ENCODE measurements at places on chromosomes 1 and 21. TPM values are rescaled to one million over a fixed set of nuclear protein-coding genes. Genes with fewer than 3 reads are reported as not detected.

IL10 gene
- total RNA-seq = not detected

DNAH14 gene
- total RNA-seq = 31.0 TPM

SLC25A34 gene
- total RNA-seq = 2.9 TPM

HFM1 gene
- total RNA-seq = 7.1 TPM

FAM72D gene
- 6.2 TPM for total RNA-seq

KLHDC9 gene
- 8.0 TPM for total RNA-seq

AUNIP gene
- 13.6 TPM for total RNA-seq

ST6GALNAC5 gene
- total RNA-seq = 45.6 TPM

OXCT2 gene
- total RNA-seq = 0.77 TPM
